ENCODE measurements at places on chromosomes 7 and 10.

DNA sequence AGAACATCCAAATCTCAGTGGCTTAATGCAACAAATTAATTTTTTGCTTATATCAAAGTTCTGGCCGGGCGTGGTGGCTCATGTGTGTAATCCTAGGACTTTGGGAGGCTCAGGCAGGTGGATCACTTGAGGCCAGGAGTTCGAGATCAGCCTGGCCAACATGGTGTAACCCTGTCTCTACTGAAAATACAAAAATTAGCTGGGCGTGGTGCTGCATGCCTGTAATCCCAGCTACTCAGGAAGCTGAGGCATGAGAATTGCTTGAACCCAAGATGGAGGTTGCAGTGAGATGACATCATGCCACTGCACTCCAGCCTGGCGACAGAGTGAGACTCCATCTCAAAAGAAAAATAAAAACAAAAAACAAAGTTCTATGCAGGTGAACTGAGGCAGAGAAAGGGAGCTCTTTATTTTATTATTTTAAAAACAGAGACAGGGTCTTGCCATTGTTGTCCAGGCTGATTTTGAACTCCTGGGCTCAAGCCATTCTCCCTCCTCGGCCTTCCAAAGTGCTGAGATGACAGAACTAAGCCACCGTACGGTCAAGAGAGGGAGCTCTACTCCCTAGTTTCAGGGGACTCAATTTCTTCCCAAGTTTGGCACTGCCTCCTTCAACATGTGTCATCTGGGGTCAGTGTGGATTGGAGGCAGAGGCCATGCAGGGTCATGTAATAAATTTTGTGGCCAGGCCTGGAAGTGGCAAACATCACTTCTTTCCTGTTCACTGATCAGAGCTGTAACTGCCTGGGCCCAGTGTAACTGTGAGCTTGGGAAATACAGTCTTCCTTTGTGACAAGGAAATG is 2.4 kb downstream of the ADCK2 start:
- peak; percentile 72 for DNase-seq

- DNase-seq = no peak
Measured at GRCh38 chr10:23694921-23695824, 256.3 kb downstream of the OTUD1 start.

GRCh38 chr7:30197438-30197837 is 62.7 kb downstream of the MTURN start:
- no peak for DNase-seq

GRCh38 chr7:108777966-108778365 is 208.3 kb downstream of the DNAJB9 start:
- DNase-seq = no peak

GRCh38 chr7:96953676-96954513 is 51.5 kb upstream of the DLX6 start:
- DNase-seq = peak; percentile 33

DNA sequence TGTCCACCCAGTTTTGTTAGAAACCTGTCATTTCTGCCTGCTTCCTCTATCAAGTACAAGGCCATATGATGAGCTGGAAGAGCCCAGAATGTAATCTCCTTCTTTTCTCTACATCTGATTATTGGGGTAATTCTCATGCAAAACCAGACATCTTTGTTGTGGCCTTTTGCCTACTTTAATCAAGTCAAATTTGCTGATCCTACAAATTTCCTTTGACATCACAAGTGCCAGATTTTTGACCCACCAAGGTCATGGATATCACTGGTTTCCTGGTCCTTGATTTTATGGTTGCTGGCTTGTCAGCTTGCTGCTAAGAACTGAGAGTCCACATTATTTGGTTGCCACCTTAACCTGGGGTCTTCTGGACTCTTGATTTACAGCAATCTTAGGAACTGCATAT is 336.1 kb downstream of the TFEC start:
- no peak for DNase-seq

GRCh38 chr10:71082960-71083715 is 129.2 kb upstream of the UNC5B start:
- DNase-seq = no peak

DNA sequence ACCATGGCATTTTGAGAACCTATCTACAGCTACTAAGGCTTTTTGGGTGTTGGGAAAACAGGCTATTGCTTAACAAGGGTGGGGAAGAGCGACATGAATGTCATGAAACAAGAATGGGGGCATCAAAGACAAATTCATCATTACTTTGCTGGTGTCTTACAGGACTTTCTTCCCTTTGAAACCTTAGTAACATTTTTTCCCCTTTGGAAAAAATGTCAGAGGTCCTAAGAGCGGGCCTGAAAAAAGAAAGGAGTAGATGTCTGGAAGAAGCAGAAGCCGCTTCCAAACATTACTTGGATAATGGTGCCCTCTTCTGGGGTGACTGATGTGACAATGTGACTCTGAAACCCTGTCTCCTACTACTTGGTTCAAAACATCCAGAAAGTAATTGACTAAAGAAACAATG is 3.8 kb upstream of the DDX50 start:
- peak; percentile 81 for DNase-seq

DNA sequence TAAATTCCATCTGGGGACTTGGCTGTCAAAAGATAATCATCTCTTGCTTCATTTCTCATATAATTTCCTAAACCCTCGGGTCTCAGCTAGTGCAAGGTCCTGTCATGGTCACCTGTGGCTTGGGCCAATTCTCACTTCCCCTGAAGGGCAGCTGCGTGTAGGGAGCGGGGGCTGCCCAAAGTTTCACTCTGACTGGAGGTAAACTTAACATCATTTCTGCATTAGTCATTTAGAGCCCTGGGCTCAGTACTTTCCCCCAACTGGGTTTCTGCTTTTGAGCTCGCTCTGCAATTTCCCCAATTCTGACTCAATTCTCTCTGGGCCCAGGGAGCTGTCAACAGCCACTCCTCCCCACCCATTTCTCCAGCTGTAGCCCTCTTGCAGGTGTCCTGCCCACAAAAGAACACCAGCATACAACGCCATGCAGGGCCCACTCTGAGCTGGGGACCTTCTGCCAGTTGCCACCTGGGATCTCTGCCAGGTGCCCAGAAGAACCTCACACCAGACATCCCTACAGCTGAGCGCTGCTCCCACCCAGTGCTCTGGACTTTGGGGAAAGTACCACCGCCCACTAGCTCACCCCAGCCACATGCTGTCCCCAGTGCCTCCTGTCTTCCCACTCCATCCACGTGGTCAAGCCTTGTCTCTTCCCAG is 37.9 kb downstream of the VOPP1 start:
- DNase-seq = peak; percentile 81

- DNase-seq = peak; percentile 67
Measured at GRCh38 chr7:107854989-107855388, 36.0 kb upstream of the DLD start.

- peak; percentile 94 for DNase-seq
Measured at GRCh38 chr7:101856473-101857357, 39.3 kb downstream of the CUX1 start.

Data from EH (cell line).